Activated CD4-positive, alpha-beta T cell treated with anti-CD3 and anti-CD28 coated beads for 36 hours (primary cell): ENCODE measurements at places on chromosomes 3 and 15.

DNA sequence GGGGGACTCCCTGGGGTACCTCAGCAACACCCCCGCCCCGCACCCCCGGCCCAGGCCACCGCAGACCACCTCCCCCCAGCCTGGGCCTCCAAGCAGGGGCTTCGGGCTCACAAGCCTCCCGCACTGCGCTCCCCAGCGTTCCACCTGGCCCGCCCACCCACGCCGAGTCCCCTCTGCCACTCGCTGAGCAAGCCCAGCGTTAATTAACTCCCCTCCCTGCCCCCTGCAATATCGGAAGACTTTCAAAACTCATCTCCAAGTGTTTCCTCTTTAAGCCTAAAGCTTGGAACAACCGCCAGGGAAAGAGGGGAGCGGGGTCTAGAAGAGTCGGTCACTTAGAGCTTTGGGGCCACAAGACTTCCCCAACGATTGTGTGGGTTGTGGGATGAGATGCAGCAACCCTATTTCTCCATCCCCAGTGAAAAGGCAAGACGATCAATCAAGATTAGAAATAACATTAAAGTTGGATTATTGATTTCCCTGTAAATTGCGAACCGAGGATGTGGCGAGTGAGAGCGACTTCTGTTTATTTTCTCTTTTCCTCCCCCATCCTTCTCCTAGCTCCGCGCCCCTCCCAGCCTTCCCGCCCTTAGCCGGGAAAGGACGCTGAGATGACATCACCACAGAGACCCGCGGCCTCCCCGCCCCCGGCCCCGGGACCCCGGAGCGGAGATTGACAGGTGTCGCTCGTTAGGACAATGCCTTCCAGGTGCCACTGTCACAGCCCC lies 30.2 kb downstream of the NR2F2 start:
- DNase-seq: no peak

- DNase-seq: peak; percentile 77
These were observed 3.5 kb downstream of the ZNF710 start for GRCh38 chr15:90004671-90005070.

GRCh38 chr3:117404141-117404540 lies 694.6 kb downstream of the TUSC7 start:
- no peak for DNase-seq

DNA sequence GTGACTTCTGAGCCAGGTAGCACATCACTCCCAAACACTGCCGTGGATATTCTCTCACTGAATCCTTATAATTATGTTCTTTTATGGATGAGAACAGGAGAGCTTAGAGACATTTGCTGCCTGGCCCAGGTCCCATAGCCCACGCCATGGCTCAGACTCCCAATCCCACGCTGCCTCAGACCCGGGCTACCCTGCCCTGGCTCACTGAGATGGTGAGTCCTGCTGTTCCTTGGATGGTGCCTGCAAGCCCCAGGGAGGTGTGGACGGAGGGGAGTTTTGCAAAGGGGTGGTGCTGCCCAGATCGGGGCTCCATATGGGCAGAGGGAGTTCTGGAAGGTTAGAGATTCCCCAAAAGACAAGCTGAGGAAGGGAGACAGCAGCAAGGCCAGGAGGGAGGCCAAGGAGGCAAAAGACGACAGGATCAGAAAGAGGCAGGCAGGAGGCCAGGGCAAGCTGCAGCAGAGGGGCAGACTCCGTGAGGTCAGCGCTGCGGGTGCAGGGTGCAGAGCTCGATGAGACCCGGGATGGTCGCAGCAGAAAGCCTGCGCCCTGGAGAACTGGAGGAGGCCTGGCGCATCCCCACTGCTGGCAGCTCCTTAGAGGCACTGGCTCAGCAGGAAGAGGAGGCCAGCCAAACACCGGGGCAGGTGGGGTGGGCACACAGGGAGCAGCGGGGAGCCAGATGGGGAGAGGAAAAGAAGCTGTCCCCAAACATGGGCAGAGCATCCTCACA lies 95.7 kb upstream of the ALDH1A3 start:
- no peak for DNase-seq

DNA sequence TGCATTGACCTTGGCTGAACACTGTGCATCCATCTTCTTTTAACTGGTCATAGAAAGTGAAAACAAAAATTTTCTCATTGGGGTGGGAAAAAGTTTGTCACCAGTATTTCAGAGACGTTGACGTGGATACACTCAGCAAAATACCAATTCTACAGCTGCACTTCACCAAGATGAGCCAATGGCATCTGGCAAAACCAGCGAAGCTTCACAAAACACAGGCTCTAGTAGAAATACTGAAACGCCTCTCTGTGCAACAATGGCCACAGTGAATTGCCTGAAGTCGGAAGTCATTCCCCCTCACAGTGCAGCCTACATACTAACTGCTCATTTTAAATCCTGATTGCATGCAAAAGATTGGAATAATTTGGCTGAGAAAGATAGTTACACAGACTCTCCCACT lies 17.0 kb downstream of the PCYT1A start:
- no peak for DNase-seq

GRCh38 chr3:180804916-180805315 lies 107.6 kb upstream of the FXR1 start:
- no peak for DNase-seq

DNA sequence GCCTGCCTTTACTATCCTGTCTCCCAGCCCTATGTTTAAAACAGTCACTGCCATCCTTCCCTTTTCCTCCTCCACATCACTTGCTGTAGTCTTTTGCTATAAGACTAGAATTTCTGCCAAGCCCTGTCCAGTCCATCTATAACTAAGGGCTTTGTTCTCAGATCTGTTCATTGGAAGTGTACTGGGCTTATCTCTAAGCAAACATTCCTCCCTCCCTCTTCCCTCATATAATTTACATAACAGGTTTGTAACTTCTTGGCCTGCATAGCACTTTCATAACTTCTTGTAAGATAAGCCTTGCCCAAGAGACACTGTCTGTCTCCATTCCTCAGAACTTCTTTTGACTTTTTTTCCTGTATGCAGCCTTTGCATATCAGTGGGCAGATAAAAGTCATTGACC lies 16.7 kb downstream of the TPRG1 start:
- no peak for DNase-seq

- DNase-seq: no peak
These were observed 39.5 kb upstream of the ATP2C1 start for GRCh38 chr3:130854208-130854864.

DNA sequence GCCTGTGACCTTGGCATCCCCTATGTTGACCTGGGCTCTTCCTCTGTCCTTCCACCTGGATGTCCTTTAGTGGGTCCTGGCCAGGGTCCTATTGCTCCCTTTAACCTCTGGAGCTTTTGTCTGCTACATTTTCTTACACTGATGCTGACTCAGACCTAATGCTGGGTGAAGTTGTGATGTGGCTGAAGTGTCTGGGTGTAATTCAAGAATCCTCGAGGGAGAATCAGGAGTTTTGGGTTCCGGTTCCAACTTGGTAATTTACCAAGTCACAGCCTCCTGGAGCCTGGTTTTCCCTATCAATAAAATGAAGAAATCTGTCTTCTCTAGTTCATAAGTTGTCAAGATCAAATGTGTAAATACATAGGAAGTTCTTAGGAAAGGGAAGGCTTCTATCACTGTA lies 25.6 kb downstream of the CEP19 start:
- DNase-seq: no peak

DNA sequence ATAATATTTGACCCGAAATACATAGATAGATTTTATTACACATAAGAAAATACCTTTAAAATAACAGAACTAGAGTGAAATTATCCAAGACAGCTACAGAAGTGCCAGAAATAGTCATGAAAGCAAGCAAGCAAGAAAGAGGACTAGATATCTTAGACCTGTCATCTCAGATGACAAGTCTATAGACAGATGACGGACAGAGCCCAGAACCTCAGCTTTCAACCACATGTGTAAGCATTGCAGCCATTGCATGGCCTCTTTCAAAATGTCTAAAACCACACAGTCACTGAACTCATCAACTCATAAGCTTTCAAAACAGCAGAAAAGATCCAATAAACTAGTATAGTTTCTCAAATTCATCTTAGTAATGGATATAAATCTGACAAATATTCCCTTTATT lies 59.8 kb upstream of the FHIT start:
- no peak for DNase-seq

DNA sequence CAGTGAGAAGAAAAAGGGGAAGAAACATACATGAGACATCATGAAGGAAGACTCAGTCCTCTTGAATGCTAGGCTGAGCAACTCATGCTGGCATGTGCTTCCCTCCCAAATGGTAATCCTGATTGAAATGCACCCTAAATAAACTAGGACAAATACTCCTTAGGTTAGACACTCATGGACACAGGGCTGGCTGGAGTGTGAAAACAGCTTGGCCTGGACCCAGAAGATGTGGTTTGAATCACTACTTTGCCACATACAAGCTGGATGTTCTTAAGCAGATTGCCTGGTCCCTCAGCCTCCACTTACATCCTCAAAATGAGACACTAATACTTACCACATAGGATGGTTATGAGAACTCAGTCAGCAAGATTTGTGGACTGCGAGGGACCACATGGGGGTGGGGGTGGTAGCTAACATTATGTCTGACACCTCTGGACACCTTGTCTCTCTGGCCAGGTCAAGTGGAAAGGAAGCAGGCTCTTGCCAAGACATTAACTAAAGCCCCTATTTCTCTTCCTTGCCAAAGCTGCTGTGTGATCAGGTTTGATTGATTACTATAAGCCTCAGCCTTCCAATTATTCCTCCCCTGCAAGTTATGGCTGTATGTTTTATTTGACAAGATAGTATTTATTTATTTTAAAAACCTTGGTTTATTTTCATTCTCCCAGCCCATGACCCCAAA lies 138.9 kb upstream of the SLC7A14 start:
- DNase-seq: no peak

- no peak for DNase-seq
These were observed 186.3 kb downstream of the SATB1 start for GRCh38 chr3:18238746-18239331.

- DNase-seq: no peak
These were observed 17.3 kb downstream of the IGDCC3 start for GRCh38 chr15:65360506-65360905.

DNA sequence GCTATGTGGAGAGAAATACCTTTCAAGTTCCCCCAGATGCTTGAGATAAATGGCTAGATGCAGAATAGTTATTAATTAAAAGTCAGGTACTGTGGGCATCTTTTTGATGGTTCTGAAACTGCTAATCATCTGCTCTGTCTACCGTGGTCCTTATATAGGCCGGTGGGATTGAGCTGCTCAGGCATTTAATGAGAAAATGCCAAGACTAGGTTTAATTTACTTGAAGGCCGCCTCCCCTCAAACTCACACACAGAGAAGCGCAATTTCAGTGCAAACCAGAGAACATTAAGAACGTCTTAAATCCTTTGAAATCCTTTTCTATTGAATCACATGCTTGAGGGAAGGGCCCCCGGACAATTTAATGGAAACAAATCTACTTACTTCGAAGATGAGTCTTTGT lies 136.4 kb upstream of the CRBN start:
- DNase-seq: no peak

DNA sequence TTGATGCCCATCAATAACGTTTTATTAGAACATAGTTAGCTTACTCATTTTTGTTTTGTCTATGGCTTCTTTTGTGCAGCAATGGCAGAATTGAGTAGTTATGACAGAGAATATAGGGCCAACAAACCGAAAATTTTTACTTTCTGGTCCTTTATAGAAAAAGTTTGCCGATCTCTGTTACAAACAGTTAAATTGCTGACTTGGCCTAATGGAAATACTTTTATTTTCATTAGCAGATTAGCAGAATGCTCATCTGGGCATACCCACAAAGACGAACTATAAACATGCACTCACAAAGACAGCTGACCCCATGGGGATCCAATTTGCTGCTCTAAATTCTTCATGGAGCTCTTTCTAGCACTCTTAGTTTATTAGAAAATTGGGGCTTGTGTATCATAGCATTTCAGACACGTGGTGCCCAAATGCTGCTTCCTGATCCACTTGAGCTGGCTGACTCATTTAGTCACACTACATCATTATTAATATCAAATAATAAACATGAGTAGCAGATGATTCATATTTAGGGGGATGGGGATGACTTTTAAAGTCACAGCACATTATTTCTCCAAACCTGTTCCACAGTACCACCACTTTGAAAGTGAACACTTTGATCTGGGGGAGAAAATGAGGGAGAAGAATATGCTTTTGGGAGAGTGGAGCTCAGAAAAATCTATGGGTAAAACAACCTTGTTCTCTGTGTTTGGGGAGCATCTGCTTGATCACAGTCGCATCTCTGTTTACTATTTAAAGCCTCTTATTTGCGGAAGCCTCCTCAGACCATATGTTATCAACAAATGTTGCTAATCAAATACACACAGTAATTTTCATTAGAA lies 228.1 kb upstream of the FEZF2 start:
- DNase-seq: no peak

- DNase-seq: no peak
These were observed 19.0 kb upstream of the AGBL1 start for GRCh38 chr15:86060674-86061073.

DNA sequence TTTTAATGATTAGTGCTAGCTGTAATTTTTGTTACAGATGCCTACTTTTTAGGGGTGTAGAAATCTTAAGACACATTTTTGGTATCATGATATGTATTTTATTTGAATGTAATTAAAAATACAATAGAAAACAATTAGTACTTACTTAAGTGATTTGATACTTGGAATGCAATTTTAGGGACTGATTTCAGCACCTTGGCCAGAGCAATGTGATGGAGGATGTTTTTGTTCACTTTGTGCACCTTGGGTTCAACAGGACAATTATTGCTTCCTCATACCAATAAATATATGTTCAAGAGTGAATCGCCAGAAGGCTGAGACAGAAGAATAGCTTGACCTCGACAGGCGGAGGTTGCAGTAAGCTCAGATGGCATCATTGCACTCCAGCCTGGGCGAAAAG lies 22.3 kb downstream of the GMNC start:
- no peak for DNase-seq

GRCh38 chr15:44246521-44247268 lies 41.8 kb upstream of the GOLM2 start:
- no peak for DNase-seq

DNA sequence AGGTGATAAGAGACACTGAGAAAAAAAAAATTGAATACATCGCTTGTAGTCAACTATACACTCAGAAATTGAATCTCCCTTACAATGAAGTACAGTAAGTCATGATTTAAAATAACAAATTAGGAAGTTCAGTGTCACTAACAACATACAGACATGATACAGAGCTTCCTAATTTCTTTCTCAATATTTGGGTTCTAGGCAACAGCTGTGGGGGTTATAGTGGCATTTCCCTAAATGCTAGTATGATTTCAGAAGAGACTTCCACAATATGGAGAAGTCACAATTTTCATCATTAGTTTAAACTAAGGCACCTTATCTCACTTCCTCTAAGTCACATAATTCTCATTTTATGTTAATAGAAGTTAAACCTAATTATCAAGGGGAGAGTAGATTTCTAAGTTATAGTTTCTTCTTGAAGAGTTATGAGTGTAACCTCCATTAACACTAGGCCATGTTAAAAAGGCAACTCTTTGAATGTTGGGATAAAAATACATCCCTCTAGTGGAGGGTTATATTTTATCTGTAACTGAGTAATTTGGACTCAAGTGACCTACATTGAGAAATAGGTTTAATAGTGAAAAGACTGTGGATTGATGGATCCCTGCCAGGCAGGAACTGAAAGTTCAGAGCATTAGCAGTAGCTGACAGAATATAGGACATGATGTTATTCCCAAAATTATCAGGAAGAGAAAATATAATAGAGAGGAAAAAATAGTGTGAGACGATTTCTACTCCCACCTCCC lies 286.0 kb upstream of the SUCLG2 start:
- no peak for DNase-seq
